Globus pallidus (tissue), 1 donor: ENCODE measurements at places on chromosomes 11 and 22.

DNA sequence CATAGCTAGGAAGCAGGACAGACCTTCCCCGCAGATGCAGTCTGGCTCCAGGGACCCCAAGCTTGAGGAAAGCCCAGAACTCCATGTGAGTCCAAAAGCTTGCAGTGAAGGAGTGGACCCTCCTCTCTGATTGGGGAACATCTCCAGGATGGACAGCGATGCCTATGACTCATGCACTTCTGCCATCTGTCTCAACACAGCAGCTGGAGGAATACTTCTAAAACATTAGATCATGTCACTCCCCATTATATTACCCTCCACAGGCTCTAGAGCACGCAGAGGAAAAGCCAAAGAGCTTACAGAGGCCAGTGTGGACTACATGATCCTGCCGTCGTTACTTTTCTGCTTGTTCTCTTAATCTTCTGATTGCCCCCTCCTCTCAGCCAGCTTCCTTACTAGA is 605.7 kb downstream of the INSC start:
- DNase-seq: no peak

DNA sequence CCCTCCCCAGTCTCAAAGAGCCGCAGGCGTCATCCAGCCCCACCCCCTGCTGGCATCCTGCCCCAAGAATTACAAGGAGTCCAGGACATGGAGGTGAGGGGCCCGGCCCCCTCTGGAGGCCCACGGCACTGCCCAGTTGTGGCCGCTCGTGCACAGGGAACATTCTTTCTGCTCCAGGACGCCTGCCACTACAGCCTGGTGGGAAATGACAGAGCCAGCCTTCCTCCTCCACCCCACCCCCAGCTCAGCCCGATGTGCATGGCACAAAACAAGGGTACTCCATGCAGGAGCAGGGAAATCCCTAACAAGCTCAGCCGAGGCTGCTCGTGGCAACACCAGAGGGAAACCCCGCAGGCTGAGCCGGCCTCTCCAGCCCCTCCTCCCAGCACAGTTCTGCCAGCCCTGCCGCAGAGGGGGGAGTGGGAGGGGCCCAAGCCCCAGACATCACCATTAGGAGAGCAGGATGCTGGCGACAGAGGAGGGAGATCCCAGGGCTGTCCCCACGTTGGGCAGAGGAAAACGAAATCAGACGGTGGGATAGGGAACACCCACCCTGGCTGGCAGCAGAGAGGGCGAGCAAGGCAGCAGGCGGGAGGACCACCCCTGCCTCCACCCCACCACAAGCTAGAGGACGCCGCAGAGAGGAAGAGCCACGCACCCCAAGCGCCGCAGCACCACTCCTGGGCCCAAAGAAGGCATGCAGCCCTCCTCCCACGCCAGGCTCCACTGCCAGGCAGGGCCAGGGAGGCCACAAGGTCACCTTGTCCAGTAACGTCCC is 10.0 kb downstream of the IGSF9B start:
- no peak for DNase-seq

DNA sequence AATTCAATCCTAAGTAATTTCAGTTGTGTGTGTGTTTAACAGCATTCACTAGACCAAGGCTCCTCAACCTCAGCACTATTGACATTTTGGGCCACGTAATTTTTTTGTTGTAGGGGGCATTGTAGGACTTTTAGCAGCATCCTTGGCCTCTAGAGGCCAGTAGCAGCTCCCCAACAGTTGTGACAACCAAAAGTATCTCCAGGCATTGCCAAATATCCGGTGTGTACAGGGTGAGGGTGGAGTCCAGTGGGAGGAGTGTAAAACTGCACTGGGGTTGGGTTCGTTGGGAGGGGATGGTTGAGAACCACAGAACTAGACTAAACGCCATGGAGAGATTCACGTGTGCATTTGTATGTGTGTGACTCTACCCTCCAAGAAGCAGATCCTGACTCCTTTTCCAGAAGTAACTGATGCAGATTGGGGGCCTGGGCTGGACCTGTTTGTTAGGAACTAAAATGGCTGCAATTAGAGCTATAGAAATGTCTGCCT is 5.9 kb upstream of the PHF21A start:
- DNase-seq: no peak

GRCh38 chr11:83272627-83273026 is 13.5 kb downstream of the CCDC90B start:
- DNase-seq: no peak

GRCh38 chr11:87972133-87972532 is 203.1 kb downstream of the RAB38 start:
- DNase-seq: no peak

- no peak for DNase-seq
Measured at GRCh38 chr22:46577368-46578249, 40.2 kb upstream of the CELSR1 start.

DNA sequence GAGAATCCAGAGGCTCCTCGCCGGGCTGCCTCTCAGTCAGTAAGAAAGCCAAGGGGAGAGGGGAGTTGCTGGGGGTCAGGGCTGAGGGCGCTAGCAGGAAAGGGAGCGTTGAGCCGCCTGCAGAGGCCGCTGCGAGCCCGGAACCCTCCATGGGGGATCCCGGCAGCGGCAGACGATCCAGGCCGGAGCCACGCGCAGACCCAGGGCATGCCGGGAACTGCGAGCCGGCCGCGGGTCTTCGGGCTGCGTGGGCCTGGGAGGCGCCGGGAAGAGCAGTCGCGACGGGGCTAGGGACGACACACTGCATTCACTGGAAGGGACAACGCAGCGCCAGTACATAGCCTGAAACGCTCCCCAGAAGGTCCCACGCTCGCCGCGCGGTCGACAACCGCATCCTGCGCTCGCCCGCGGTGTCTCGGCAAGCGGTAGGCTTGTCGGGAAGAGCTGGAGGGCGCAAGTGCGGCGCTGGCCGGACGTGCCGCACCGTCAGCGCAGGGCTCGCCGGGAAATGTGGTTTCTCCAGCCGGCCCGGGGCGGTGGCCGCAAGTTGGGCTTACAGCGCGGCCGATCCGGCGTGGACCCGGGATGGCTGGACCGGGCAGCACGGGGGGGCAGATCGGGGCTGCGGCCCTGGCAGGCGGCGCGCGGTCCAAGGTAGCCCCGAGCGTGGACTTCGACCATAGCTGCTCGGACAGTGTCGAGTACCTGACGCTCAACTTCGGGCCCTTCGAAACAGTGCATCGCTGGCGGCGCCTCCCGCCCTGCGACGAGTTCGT is at the start of gene LZTR1:
TSS of gene LZTR1 (plus strand) at position 511 of the 776 bp plus-strand sequence. CDS start at position 586, 75 bp downstream.
- peak; percentile 86 for DNase-seq

- DNase-seq: no peak
Measured at GRCh38 chr22:17489101-17489500, 74.2 kb upstream of the SLC25A18 start.

GRCh38 chr11:27914080-27914479 is 193.9 kb downstream of the KIF18A start:
- DNase-seq: no peak

- DNase-seq: no peak
Measured at GRCh38 chr11:69860244-69860643, 41.0 kb upstream of the FGF3 start.

- peak; percentile 89 for DNase-seq
Measured at GRCh38 chr11:46120346-46121300, 631 bp downstream of the PHF21A start.

- DNase-seq: no peak
Measured at GRCh38 chr11:129610545-129610944, 205.1 kb upstream of the TMEM45B start.

- DNase-seq: no peak
Measured at GRCh38 chr11:11237070-11237832, 115.8 kb downstream of the CSNK2A3 start.

DNA sequence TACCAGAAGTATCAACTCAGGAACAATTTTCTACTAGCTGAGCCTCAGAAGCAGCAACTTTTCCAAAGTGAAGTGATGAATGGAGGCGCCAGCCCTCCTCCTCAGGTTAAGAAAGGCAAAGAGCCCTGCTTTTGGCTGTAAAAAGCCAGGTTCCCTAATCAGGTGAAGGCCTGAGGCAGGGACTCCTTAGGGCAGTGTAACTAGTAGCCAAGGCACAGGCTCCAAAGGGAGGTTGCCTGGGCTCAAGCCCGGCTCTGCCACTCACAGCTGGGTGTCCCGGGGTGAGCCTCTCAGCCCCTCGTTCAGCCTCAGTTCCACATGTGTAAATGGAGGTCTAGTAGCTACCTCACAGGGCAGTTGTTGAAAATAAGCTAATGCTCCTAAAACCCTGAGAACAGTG is 19.5 kb downstream of the TSKU start:
- DNase-seq: no peak

- no peak for DNase-seq
Measured at GRCh38 chr22:34294986-34295385, 374.7 kb upstream of the LARGE1 start.

GRCh38 chr22:37486224-37486845 is at the start of gene MFNG:
Gene MFNG (minus strand): TSS chr22:37486384. CDS start chr22:37486177, 207 bp downstream.
- DNase-seq: peak; percentile 30

DNA sequence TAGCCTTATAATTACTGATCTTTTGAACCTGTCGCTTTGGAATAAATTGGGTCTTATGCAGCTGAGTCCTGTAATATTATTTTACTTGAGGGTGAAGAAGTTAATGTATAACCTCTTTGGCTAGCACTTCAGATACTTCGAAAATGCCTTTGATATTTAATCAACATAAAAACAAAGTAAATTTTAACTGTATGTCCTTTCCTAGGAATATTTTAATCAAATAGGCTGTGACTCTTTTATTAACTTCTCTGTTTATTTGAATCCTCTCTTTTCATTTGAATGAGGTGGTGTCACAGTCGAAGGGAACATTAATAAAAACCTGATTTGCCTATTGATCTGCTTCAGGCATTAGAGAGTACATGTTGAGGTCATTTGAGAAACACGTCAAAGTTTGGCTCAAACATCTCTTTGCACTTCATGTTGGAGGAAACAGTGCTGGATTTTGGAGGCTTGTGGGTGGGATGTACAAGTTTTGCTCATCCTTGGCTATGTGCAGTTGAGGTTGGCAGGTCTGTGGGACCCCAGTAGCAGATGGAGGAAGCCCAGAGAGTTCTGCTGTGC is 143.6 kb downstream of the NCAM1 start:
- DNase-seq: no peak

- DNase-seq: no peak
Measured at GRCh38 chr11:121553806-121554205, 101.0 kb upstream of the SORL1-AS1 start.

DNA sequence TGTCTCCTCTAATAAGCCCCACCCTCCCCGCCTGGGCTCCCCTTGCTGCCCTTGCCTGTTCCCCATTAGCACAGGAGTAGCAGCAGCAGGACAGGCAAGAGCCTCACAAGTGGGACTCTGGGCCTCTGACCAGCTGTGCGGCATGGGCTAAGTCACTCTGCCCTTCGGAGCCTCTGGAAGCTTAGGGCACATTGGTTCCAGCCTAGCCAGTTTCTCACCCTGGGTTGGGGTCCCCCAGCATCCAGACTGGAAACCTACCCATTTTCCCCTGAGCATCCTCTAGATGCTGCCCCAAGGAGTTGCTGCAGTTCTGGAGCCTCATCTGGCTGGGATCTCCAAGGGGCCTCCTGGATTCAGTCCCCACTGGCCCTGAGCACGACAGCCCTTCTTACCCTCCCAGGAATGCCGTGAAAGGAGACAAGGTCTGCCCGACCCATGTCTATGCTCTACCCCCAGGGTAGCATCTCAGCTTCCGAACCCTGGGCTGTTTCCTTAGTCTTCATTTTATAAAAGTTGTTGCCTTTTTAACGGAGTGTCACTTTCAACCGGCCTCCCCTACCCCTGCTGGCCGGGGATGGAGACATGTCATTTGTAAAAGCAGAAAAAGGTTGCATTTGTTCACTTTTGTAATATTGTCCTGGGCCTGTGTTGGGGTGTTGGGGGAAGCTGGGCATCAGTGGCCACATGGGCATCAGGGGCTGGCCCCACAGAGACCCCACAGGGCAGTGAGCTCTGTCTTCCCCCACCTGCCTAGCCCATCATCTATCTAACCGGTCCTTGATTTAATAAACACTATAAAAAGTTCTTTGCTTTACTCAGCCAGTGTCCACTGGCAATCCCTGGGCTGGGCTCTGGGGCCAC is 14.4 kb downstream of the TSKU start:
- no peak for DNase-seq

DNA sequence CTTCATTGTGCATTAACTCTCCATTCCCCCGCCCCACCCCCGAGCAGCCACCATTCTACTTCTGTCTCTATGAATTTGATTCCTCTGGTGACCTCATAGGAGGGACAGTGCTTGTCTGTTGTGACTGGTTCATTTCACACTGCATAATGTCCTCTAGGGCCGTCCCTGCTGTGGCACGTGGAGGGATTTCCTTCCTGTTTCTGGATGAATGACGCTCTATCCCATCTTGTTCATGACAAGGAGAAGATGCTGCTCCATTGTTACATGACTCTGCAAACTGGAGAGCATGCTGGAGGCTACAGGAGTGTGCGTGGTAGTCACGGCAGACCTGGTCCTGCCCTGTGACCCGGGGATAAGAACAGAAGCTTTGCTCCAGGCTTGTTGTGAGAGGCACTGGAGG is 61.3 kb downstream of the RTL6 start:
- no peak for DNase-seq

GRCh38 chr22:37940698-37941376 is 12.6 kb downstream of the C22orf23 start:
- DNase-seq: no peak

- DNase-seq: no peak
Measured at GRCh38 chr11:80432057-80432456, 991.2 kb upstream of the TENM4 start.

- DNase-seq: peak; percentile 66
Measured at GRCh38 chr11:95279921-95280868, 49.2 kb upstream of the SESN3 start.

DNA sequence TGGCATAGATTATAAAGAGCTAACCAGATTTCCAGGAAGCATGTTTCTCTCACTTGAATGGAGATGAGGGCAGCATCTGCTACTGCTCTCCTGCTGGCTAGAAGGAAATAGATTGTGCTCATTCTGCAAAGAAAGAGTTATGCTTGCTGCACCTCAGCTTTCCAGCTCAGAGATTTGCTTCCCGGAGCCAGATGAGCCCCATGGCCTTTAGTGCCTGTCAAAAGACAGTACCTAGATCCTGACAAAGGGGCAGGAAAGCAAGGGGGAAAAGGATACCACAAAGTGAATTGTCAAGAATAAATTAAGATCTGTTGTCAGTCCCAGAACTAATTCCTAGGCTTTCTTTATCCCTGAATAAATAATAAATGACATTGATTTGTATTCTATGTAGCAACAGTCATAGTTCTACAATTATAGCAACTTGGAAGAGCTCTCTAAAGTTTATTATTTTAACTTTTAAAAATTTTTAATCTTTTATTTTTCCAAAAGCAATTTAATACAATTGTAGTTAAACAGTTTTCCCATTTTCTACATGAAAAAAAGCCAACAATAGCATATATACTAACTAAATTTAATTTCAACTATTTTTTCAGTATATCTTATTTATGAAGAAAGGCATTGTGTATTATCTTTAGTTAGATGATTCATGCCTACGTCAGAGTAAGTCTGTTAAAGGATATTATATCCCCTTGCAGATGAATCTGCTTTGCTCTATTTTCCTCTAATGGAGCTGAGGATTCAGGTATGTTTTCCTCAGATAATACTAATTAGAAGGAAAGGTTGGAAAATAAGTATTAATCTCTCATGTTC is 306.1 kb upstream of the DDI1 start:
- no peak for DNase-seq

DNA sequence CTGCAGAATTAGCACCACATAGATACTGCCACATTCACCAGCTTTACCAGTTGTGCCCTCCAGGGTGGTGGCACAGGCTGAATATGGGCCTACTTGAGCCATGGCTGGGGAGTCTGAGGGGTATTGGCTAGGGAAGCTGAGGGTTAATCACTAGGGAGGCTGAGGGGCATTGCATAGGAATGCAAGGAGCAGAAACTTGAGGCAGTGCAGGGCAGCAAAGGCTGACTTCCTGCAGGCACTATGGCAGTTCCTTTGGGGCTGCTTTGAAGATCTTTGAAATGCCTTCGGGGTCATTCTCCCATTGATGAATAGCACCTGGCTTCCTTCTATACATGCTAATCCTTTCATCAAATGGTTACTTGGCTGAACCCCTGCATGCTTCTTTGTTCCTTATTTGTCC is 171.5 kb downstream of the RCN1 start:
- no peak for DNase-seq
